ENCODE measurements at places on chromosomes 4 and X. TPM values are rescaled to one million over a fixed set of nuclear protein-coding genes. Genes with fewer than 3 reads are reported as not detected.

GRCh38 chrX:107710617-107711391, 64.8 kb downstream of the TSC22D3 start:
- peak; percentile 93 for DNase-seq

- DNase-seq, result peak; percentile 91
These were observed 99.3 kb upstream of the PRKG2 start for GRCh38 chr4:81314196-81314896.

DNA sequence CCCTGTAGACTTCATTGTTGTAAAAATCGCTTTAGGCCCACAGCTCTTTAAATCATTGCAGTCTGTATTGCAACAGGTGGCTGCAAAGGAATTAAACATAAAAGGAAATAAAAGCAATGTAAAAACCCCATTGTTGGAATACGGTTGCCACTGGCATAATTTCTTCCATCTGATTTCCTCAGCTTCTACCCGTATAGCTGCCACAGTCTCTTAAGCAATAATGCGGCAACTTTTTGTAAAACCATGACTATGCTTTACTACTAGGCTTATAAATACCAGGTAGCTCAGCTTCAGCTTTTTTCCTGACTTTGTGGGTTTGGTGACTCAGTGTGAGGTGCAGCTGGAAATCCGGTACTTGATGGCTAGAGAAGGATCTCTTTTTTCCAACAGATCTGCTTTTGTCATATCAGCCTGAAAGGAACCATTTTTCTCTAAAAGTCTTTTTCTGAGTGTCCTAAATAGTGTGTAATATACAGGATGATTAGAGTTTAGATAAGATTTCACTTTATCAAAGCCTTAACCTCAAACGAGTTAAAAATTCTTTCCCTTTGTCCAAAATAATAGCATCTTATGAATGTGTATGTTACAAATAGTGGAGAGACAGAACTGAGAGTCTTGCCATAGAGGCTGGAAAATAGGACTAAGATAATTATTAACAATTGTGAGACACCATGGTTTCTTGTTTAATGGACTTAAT, 268.0 kb downstream of the ADGRL3 start:
- DNase-seq, result peak; percentile 58

DNA sequence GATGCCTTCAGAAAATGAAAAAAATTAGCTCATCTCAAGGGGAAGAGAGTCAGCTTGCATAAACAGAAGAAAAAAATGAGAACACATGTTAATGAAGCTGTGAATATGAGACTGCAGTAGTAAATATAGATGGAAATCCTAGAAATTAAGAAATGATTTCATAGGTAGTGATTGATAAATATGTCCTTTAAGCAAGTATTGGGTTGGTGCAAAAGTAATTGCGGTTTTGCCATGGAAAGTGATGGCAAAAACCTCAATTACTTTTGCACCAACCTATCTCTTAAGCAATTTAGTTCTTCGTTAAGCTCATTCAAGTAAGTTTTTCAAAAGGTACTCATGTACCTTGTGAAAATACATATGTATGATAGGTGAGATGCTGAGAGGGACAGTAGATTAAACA, 400.9 kb downstream of the SH2D1A start:
- DNase-seq, result no peak

GRCh38 chr4:117874216-117874615, 160.1 kb upstream of the NDST3 start:
- DNase-seq, result no peak

- DNase-seq, result peak; percentile 25
These were observed 115.7 kb upstream of the ZXDA start for GRCh38 chrX:58025979-58026378.

DNA sequence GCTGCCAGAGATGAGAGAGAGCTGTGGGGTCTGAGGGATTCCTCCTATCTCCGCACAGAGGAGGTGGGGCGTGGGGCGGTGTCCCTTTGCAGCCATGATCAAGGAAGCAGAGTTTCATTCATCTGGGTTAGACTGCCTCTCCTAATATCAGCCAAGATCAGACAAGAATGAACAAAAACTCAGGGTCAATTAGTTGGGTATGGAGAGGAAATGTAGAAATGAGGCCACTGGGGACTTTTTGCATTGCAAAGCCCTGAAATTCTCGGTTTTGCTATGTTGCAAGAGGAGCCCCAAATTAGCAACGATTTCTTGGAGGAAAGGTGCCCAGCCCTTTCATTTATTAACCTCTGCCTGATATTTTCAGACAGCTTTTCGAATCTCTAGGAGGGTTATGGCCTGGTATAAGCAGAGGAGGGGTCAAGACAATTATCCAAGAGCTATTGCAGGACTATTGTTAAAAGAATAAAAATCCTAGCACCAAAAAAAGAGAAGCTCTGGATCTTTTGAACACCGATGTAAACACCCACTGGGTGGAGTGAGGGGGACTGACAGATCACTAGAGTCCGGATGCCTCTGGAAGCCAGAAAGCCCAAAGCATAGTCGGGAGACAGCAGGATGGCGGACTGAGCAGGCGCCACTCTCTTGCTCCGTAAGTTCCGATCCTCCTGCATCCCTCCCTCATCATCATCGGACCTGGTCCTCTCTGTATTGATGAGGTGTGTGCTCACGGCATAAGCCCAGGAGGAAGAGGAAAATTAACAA, 34.4 kb upstream of the ACSL1 start:
- no peak for DNase-seq

DNA sequence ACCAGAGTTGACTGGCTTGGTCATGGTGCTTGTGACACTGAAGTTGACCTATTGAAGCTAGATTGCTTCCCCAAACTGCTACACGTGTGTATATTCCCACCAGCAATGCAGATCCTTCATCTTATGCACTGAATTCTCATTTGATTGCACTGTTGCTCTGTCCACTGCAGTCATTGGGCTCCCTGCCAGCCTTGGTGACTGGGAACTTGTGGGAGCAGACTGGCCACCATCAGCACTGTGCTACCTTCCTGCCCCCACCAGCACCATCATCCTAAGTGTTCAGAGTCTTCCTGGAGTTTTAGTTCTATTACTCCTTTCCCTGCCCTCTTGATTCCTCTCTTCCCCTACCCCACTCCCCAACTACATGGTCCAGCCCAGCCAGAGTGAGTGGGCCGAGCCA, 117.7 kb upstream of the PRPS2 start:
- no peak for DNase-seq

DNA sequence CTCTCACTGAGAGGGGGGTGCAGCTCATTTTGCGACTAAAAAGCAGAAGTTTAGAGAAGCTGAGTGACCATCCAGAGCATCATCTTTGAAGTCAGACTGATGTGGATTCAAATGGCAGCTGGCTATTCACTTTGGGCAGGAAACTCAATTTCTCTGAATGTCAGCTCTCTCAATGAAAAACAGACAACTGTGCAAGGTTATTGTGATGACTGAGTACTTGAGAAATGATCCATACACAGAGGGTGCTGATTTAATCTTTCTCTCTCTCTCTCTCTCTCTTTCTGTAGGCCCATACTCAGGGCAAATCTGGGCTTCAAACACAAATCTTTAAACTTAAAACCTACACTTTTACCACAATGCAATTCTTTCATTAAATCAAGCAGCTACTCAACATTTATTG, 185.8 kb upstream of the SLIT2 start:
- no peak for DNase-seq

DNA sequence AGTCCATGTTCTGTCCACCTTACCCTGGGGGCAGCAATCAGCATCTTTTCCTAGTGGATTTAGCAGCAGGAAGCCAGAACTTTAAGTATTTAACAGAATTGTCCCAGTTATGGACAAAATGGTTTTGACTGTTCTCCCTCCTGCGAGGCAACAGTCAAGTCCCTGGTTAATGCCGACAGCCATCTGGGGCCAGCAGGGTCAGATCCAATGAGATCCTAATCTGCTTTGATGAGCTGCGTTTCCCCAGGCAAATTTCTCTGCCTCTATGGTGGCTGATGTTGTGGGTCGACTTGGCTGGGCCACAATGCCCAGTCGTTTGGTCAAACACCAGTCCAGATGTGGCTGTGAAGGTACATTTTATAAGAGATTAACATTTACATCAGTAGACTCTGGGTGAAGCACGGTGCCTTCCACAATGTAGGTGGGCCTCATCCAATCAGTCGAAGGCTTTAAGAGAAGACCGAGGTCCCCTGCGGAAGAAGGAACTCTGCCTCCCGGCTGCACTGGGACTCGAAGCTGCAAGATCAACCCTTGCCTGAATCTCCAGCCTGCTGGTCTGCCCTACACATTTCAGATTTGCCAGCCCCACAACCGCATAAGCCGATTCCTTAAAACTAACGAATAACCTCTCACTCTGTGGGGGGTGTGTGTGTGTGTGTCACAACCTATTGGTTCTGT, 89.0 kb upstream of the C4orf50 start:
- DNase-seq, result no peak

DNA sequence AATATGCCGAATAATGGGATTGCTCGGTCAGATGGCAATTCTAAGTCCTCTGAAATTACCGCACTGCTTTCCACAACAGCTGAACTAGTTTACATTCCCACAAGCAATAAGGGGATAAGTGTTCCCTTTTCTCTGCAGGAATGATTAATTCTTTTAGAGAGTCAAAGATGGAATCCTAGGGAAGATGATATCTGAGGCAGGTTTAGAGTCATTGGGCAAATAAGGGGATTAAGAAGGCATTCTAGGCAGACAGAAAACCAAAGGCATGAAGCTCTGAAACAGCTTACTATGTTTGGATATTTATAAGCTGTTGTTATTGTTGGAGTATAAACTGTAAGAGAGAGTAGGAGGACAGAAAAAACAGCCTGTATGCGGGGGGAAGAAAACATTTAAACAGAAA, 85.7 kb downstream of the TET2 start:
- peak; percentile 23 for DNase-seq

DNA sequence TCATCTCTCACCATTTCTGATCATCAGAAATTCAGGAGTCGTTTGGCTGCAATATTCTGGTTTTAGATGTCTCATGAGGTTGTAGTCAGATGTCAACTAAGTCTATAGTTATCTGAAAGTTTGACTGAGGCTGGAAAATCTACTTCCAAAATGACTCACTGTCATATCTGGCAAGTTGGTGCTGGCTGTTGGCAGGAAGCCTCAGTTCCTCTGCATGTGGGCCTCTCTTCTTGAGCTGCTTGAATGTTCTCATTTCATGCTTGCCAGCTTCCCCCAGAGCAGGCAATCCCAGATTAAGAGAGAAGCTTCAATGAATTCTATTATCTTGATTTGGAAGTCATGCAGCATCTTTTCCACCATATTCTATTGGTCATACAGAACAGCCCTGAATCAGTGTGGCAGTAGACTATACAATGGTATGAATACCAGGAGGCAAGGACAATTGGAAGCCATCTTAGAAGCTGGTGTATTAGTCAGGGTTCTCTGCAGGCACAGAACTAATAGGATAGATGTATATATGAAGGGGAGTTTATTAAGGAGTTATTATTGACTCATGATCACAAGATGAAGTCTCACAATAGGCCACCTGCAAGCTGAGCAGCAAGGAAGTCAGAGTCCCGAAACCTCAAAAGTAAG, 46.8 kb upstream of the ELF2 start:
- peak; percentile 76 for DNase-seq

- DNase-seq, result peak; percentile 4
These were observed 32.9 kb downstream of the EREG start for GRCh38 chr4:74397748-74398426.

- peak; percentile 54 for DNase-seq
These were observed 6.2 kb downstream of the LINC00632 start for GRCh38 chrX:140715787-140716186.

- no peak for DNase-seq
These were observed 89.0 kb downstream of the SPRY1 start for GRCh38 chr4:123485601-123486000.

DNA sequence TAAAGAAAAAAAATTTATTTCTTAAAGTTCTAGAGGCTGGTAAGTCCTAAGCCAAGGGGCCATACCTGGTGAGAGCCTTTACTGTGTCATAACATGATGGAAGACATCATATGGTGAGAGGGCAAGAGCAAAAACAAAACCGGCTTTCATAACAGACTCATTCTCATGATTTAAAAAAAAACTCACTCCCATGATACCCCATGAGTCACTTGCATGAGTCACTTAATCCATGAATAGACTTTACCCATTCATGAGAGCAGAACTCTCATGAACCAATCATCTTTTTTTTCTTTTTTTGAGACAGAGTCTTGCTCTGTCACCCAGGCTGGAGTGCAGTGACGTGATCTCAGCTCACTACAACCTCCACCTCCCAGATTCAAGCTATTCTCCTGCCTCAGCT, 369.7 kb upstream of the DIAPH2 start:
- peak; percentile 62 for DNase-seq

DNA sequence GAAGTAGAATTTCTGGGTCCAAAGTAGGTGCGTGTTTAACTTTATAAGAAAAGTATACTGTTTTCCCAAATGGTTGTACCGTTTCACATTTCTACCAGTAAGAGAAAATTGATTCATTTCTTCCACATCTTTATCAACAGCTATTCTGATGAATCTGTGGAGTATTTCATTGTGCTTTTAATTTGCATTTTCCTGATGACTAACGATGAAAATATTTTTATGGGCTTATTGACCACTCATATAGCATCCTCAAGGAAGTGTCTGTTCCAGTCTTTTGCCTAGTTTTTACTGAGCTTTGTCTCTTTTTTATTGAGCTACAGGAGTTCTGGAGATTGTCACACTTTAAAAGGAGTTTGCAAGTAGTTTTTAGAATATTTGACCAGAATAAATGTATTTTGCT, 92.6 kb downstream of the ASB9 start:
- no peak for DNase-seq

RAI2 gene
- total RNA-seq, result not detected

MEPE gene
- not detected for total RNA-seq

ATP2B3 gene
- under 0.01 TPM for total RNA-seq

SSX1 gene
- not detected for total RNA-seq

NEXMIF gene
- total RNA-seq, result under 0.01 TPM

HAND2 gene
- 0.56 TPM for total RNA-seq

SPANXN4 gene
- not detected for total RNA-seq

EXOC1L gene
- total RNA-seq, result not detected

SMIM43 gene
- total RNA-seq, result 1.4 TPM
